ENCODE measurements at places on chromosomes 4 and X.

- DNase-seq, result no peak
Measured at GRCh38 chr4:10738826-10739489, 54.4 kb upstream of the CLNK start.

DNA sequence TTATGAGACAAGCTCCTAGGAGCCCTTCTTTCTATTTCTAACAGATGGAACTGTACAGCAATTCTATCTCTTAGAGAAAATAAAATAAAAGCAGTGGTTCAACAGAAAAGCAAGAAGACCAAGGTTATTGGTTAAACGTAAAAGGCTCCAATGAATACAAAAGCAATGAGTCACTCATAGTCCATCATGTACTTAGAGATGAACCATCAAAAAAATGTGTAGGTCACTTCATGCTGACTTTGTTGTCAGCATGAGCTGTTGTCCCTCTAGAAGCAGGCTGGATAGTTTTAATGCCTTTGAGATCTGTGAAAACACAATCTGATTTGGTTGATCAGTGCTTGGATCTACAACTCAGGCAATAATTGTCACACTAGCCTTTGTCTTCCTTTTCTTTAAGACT lies 378.6 kb upstream of the ANXA10 start:
- DNase-seq, result no peak

DNA sequence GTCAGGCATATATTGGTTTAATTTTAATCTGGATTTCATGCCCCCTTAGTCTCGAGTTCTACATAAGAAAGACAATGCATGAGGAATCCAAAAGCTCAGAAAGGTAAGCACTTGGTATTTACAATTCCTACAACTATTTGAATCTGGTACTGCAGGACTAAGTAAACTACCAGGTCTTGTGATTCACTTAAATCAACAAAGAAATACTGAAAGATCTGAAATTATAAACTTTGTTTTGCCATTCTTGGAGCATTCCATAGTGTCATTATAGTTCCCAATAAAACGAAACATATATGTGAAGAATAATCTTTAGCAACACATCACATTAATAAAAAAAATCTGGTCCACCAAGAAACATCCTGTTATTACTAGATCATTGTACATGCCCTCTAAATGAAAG lies 482.3 kb downstream of the ANKRD50 start:
- no peak for DNase-seq

- no peak for DNase-seq
Measured at GRCh38 chr4:56786955-56787354, 34.5 kb downstream of the SPINK2 start.

Data from activated CD4-positive, CD25-positive, alpha-beta regulatory T cell treated with anti-CD3 and anti-CD28 coated beads, Interleukin-2, amount 50 U/mL, for 16 hours (primary cell).